ENCODE measurements at places on chromosomes 1 and 21.

DNA sequence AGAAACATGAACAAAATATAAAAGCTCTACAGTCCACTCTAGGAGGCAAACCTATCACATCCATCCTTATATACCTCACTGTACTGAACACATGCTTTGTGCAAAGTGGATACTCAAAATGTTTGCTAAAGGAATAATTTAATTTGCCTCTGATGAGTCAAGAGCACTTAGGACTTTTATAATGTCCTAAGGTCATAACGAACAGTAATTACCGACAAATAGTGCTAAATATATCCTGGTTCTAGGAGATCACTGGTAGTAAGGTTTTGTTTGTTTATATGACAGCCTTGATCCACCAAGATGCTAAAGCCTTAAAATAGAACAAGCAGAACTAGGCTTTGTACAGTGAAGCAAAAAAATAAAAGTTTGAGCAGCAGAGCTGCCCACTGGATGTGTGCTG, 70.6 kb downstream of the GADD45A start:
- DNase-seq: no peak

DNA sequence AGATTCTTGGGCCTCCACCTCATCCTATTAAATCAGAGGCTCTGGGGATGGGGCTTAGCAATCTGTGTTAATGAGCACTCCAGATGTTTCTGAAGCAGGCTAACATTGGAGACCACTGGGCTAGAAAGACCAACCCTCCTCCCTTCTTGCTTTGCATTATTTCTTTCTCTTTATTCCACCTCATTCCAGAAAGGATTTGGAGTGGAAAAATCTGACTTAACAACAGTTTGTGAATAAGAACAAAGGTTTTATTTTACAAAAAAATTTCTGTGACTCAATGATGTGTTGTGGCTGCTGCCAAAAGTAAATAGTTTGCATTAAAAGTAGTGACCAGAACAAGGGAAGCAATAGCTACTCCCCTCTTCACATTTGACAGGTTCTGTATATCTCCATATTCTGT, 79.4 kb downstream of the TGFB2 start:
- no peak for DNase-seq

GRCh38 chr1:84156210-84156621, 12.1 kb downstream of the PRKACB start:
- no peak for DNase-seq

GRCh38 chr1:46599059-46599970, 4.8 kb downstream of the MKNK1 start:
- DNase-seq: no peak

DNA sequence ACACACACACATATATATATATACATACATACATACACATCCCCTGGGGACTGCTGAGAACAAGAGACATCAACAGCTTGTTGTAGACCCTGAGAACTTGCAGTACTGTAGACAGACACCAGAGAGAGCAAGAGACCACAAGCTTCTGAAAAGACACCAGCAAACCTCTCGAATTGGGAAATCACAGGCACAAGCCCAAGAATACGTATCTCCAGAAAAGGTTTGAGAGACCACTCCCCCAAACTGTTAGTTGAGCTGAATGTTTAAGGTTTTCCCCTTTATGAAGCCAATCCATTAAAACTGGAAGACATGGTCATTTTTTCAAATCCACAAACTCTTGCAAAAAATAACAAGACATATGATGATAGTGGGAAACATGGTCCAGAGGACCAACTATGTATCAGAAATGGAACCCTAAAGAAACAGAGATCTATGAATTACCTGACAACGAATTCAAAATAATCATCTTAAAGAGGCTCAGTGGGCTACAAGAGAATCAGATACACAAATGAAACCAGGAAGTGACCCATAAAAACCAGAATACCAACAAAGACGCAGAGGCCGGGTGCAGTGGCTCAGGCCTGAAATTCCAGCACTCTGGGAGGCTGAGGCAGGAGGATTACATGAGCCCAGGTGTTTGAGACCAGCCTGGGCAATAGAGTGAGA, 45.1 kb downstream of the SLC2A1 start:
- DNase-seq: peak; percentile 67

Data from NCI-H2171 (cell line).